ENCODE measurements at places on chromosomes 13 and 19. TPM values are rescaled to one million over a fixed set of nuclear protein-coding genes. Genes with fewer than 3 reads are reported as not detected.

Gene NFIX
- 26.8 TPM for total RNA-seq

Gene LRP3
- 0.29 TPM for total RNA-seq

GRCh38 chr19:310141-310651 is 19.0 kb upstream of the PLPP2 start:
- no peak overlapping the region for H3K4me3 ChIP-seq
- peaks cover 75% of the 10 kb centered on the region for H3K36me3 ChIP-seq
- H3K27me3 ChIP-seq, result no peaks in the 10 kb centered on the region
- DNase-seq, result no peak
- H3K4me1 ChIP-seq, result peaks cover 22% of the 10 kb centered on the region

GRCh38 chr13:97124915-97125809 is 97.0 kb upstream of the MBNL2 start:
- H3K36me3 ChIP-seq, result no peaks in the 10 kb centered on the region
- H3K4me3 ChIP-seq, result no peak overlapping the region
- no peaks in the 10 kb centered on the region for H3K27me3 ChIP-seq

DNA sequence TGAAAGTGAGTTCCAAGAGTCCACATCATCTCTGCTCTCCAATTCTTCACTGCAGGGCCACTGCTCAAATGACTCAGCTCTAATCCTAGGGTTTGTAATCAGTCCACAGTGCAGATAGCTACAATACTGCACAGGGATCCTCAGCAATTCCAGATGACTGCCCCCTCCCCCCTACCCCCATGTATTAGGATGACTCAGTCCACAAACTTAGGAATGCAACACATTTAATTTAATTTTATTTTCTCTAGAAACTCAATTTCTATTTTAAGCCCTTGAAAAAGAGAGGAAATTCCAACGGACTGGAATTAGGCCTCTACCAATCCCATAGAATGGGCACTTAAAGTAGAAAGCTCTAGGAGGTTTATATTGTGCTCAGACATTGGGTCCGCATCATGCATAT is 173.8 kb upstream of the SOX21 start:
- no peaks in the 10 kb centered on the region for H3K27me3 ChIP-seq
- no peak overlapping the region for H3K27ac ChIP-seq
- H3K36me3 ChIP-seq, result no peaks in the 10 kb centered on the region
- no peak for DNase-seq
- no peak overlapping the region for H3K4me3 ChIP-seq
- H3K4me1 ChIP-seq, result no peaks in the 10 kb centered on the region

DNA sequence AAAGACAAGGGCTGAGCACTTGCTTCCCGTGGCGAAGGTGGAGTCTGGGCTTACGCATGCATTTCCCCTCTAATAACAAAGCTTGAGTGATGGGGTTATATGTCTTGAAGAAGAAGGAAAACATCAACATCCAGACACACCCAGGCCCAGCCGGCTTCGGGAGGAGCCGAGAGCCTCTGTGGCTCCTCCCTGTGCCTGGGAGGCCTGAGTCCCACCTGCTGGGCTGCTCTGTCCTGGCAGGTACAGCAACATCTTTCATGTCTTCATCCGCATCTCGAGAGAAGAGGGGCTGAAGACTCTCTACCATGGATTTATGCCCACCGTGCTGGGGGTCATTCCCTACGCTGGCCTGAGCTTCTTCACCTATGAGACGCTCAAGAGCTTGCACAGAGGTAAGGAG is 30.6 kb downstream of the TMEM161A start:
- peaks cover 25% of the 10 kb centered on the region for H3K36me3 ChIP-seq
- H3K4me1 ChIP-seq, result peaks cover 14% of the 10 kb centered on the region
- no peaks in the 10 kb centered on the region for H3K27me3 ChIP-seq
- H3K4me3 ChIP-seq, result no peak overlapping the region

- no peaks in the 10 kb centered on the region for H3K4me1 ChIP-seq
- H3K4me3 ChIP-seq, result no peak overlapping the region
- H3K27me3 ChIP-seq, result no peaks in the 10 kb centered on the region
- no peak for DNase-seq
- H3K27ac ChIP-seq, result no peak overlapping the region
- peaks cover 98% of the 10 kb centered on the region for H3K36me3 ChIP-seq
Observed at GRCh38 chr19:1424192-1424955, 13.8 kb upstream of the RPS15 start.

Gene ENOX1
- total RNA-seq, result not detected

Gene ARHGEF1
- 149 TPM for total RNA-seq

Gene PRR36
- total RNA-seq, result 0.42 TPM

- no peak overlapping the region for H3K27ac ChIP-seq
- H3K4me3 ChIP-seq, result no peak overlapping the region
- H3K27me3 ChIP-seq, result no peaks in the 10 kb centered on the region
- H3K4me1 ChIP-seq, result no peaks in the 10 kb centered on the region
- no peak for DNase-seq
Observed at GRCh38 chr13:105796081-105796480, 739.4 kb downstream of the EFNB2 start.

GRCh38 chr13:71610876-71611275 is 256.1 kb downstream of the DACH1 start:
- no peaks in the 10 kb centered on the region for H3K4me1 ChIP-seq
- H3K4me3 ChIP-seq, result no peak overlapping the region
- no peaks in the 10 kb centered on the region for H3K36me3 ChIP-seq
- no peak overlapping the region for H3K27ac ChIP-seq

GRCh38 chr19:17235300-17235970 is 9.4 kb downstream of the OCEL1 start:
- peak; percentile 42 for DNase-seq
- peak overlapping the region; percentile 87 for H3K27ac ChIP-seq
- peak overlapping the region; percentile 77 for H3K4me3 ChIP-seq
- H3K27me3 ChIP-seq, result no peaks in the 10 kb centered on the region

- peaks cover 18% of the 10 kb centered on the region for H3K36me3 ChIP-seq
- peaks cover 22% of the 10 kb centered on the region for H3K4me1 ChIP-seq
- H3K27me3 ChIP-seq, result peaks cover 18% of the 10 kb centered on the region
- no peak for DNase-seq
- no peak overlapping the region for H3K27ac ChIP-seq
Observed at GRCh38 chr19:46472592-46472991, 1.2 kb upstream of the PNMA8A start.

GRCh38 chr13:46403851-46404732 is 17.0 kb upstream of the RUBCNL start:
- H3K36me3 ChIP-seq, result no peaks in the 10 kb centered on the region
- no peak for DNase-seq
- no peak overlapping the region for H3K27ac ChIP-seq
- no peaks in the 10 kb centered on the region for H3K27me3 ChIP-seq

DNA sequence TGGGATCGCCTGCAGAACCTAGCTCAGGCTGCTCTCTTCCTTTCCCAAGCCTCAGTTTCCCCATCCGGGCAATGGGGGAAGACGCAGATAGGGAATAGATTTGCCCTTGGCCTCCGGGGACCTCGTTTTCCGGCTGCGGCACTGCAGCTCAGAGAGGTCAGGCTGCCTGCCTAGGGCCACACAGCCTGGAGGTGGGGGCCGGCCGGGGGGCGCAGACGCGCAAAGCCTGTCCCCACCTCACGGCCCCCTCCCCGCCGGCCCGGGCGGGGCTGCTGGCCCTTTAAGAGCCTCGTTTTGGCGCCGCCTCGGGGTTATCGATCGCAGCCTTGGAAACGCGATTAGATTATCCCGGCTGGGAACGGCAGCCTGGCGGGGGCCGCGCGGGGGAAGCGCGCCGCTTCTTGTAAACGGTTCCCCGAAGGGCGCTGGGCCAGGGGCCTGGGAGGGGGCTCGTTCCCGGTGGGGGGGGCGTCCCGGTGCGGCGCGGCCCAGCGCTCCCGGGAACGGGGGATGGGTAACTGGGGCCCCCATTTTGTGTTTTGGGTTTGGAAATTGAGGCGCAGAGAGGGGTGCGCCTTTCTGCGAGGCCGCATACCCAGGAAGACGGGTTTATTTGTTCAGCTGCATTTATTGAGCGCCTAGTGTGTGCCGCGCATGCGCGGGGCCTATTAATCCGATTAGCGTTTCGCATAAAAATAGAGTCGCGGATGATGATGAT is 23.4 kb upstream of the TCF3 start:
- peak overlapping the region; percentile 38 for H3K4me3 ChIP-seq
- peaks cover 68% of the 10 kb centered on the region for H3K4me1 ChIP-seq
- H3K27ac ChIP-seq, result no peak overlapping the region
- no peaks in the 10 kb centered on the region for H3K36me3 ChIP-seq

Gene CDK8
- 21.6 TPM for total RNA-seq

- no peaks in the 10 kb centered on the region for H3K36me3 ChIP-seq
- H3K4me3 ChIP-seq, result no peak overlapping the region
- H3K27me3 ChIP-seq, result no peaks in the 10 kb centered on the region
- H3K27ac ChIP-seq, result no peak overlapping the region
Observed at GRCh38 chr13:26708007-26708297, 52.6 kb downstream of the GPR12 start.

Gene FCGBP
- 1.5 TPM for total RNA-seq

Gene GAS6
- 9.6 TPM for total RNA-seq

All from K562 (cell line).